Stimulated activated CD4-positive, alpha-beta T cell treated with anti-CD3 and anti-CD28 coated beads, Interleukin-2, amount 100 ng/mL, for 4 hours (primary cell): ENCODE measurements at places on chromosomes 12 and 14.

DNA sequence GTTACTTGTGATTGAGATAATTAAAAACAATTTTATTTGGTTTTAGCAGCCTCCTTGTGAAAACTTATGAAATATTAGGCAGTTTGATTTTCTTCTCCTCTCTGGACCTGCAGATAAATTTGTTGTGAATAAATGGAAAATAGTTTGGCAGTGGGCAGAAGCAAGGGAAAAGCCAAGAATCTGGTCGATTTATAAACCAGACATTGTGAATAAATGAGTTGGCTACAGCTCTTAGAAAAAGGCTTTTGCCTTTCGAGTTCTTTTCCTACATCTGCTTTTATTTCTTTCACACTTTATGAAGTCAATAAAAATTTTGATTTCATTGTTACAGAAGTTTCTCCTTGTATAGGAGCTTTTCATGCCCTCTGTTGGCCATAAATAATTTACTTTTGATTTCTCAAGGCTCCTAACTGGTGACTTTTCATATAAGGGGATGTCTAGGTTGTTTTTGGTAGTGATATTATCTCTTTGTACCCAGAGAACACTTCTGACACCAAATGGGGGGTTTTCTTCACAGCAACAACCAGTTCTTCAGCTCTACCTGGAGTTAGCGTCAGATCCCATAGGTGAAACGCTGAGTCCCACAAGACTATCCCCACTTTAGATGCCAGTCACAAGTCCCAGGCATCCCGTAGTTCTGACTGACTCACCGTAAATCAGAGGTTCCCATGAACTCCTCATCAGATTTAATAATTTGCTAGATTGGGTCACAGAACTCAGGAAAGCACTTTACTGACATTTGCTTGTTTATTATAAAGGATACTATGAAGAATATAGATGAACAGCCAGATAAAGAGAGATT, 136.5 kb upstream of the DNM1L start:
- no peak for DNase-seq

DNA sequence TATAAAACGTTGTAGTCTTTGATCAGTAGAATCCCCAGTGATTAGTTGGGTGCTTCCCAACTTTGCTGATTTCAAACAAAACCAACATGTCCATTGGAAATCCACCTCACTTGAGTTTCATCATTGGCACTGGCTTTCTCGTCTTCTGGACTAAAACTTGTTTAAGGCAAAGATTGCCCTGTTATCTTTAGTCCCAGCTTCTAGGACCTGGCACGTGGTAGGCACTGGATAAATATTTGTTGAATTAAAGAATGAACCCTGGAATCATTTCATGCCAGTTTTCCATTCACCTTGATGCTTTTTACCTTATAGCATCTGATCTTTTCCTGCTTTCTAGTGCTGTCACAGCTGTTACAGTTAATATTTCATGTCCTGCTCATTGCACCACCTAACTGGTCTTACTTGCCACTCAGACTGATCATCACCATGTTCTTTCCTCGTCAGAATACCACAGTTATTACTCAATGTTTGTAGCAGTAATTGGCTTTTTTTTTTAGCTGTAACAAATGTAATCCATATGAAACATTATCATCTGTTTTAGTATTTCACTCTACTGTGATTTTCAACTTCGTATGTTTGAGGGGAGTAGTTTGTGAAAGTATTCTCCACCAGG, 7.3 kb upstream of the C12orf50 start:
- DNase-seq: no peak

DNA sequence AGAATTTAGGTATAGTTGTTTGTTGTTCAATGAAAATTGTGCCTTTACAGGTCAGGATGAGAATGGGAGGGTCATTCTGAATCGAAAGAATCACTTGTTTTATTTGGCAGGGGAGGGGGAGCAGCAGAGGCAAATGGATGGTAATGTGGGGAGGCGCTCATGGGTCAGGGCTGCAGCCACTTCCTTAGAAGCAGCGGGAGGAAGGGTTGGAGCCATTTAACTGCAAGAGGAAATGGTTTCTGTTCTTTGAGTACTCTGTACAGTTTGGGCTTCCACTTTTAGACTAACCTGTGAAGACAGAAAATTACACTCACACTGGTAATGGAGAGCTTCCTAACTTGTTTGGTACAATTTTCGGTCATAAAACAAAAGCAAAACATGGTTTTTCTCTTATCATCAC, 57.2 kb downstream of the PIWIL1 start:
- DNase-seq: no peak

- DNase-seq: no peak
These were observed 75.2 kb upstream of the PRKD1 start for GRCh38 chr14:30002859-30003258.

DNA sequence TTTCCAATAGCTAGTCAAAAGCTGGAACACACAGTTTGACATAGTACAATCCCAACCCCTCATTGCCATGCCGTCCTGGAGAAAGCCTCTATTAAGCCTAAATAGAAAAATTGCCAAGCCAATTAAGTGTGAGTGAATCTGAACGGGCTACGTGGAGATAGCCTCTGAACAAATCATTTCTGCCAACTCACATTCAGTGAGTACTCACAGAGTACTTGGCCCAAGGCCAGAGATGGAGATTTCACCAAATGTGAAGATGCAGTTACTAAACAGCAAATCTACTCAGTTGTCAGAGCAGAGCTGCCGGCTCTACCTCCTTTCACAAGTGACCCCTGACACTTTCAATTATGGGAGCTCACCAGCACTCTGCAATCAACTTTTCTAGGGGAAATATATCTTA, 350.0 kb downstream of the GALC start:
- DNase-seq: no peak

- no peak for DNase-seq
These were observed 12.6 kb upstream of the CFAP251 start for GRCh38 chr12:121905746-121906145.

DNA sequence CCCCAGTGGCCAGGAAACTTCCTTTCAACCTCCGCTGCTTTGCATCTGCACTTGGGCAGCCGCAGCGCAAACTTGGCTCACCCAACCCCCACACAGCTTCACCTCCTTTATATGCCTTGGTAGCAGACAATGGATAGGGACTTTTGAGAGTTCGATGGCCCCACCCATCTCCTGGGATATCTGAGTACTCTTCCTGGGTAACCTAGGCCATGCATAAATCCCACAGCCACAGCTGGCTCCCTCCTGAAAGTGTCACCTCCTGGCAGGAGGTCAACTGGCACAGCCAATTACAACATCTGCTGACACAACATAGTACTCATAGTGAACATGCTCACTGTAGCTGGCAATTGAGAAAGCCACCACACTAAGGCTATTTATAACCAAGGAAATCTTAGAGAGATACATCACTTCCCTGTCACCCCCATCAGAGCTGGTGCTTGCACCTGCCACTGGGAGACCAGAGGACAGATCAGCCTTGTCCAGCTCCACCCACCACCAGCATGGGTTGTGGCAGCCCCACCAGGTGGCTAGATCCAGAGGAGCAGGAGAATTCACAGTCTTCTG, 410.0 kb downstream of the SYT1 start:
- DNase-seq: no peak

DNA sequence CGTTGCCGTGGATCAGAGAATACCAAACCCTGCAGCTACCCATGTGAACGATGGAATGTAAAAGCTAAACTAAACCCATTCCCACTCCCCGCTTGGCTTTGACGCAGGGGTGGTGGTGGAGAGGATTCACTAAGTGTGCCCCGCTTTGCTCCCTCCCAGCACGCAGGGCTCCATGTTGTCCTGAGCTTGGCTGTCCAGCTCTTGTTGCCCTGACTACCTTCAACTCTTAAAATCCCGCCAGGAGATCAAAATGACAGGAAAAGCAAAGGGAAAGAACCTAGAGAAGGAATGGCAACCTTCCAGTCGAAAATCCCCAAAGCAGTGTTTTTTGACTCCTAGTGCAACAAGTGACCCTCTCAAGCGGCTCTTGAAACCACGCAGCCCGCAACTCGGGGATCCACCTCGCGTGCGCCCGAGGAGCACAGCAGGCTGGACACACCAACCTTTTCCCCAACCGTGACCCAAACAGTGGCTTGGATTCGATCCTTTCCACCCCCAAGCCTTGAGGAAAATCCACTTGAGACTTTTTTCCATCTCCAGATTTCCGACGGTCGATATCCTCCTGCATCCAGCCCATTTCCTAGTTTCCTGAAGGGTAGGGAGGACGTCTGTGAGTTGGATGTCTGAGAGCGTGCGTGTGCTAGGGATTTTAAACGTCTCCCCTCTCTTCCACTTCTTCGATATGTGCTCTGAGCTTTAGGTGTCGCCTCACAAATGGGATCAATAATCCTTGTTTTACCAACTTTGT, 1.4 kb downstream of the SYT10 start:
- DNase-seq: no peak

GRCh38 chr12:44771485-44772021, 104.6 kb downstream of the NELL2 start:
- no peak for DNase-seq

DNA sequence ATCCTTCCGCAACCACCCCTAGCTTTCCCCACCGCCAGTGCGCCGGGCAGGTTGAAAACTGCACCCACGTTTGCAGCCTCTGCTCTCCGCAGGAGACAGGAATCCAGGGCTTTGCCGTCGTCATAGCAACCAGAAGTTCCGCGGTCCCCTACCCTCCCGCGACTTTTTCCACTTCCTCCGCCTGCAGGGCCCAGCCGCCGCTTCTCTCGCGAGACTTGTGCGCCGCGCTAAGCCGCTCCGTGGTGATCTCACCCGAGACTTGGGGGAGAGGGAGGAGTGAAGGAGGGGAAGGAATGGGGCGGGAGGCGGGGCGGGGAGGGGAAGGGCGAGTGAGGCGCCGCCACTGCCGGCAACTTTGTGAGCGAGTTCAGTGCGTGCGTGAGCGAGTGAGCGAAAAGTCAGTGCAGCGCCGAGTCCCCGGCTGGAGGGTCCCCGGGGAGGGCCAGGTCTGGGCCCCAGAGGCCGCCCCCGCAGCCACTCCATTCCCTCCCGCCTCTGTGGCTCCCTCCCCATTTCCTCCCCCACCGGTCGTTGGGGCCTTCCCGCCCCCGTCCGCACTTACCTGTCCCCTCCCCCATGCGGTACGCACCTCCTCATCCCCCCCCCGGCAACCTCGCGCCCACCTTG, 413.0 kb downstream of the PCNX1 start:
- peak; percentile 99 for DNase-seq

DNA sequence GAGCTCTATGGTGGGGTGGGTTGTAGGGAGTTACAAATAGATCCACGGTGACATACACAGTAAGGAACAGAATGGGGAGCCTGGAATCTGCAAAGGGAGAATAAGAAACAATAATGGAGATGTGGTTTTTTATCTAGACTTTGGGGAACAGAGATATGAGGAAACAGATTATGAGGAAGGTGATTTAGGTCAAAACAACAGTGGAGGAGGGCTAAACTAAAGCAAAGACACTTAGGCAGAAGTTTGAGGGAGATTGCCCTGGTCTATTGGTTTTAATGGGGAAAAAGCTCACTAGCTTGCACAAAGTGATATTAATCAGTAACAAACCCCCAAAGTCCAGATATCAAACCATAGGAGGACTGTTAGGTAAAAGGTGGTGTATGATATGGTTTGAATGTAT, 144.5 kb upstream of the DYRK2 start:
- DNase-seq: no peak

DNA sequence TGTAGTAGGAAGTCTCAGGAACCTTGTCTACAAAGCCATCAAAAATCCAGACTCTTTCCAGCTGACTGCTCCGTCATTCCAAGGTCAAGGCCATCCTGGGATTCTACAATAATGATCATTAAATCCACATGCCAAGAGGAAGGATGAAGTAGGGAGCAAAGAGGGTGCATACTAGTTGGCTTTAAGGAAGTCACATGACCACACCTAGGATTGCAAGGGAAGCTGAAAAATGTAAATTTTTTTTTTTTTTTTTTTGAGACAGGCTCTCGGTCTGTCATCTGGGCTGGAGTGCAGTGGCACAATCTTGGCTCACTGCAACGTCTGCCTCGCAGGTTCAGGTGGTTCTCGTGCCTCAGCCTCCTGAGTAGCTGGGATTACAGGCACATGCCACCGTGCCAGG, 7.3 kb upstream of the MRPL42 start:
- DNase-seq: no peak

- DNase-seq: no peak
These were observed 262.4 kb upstream of the HMGA2 start for GRCh38 chr12:65561798-65562382.

- no peak for DNase-seq
These were observed 91.7 kb downstream of the SINHCAF start for GRCh38 chr12:31234053-31234840.

DNA sequence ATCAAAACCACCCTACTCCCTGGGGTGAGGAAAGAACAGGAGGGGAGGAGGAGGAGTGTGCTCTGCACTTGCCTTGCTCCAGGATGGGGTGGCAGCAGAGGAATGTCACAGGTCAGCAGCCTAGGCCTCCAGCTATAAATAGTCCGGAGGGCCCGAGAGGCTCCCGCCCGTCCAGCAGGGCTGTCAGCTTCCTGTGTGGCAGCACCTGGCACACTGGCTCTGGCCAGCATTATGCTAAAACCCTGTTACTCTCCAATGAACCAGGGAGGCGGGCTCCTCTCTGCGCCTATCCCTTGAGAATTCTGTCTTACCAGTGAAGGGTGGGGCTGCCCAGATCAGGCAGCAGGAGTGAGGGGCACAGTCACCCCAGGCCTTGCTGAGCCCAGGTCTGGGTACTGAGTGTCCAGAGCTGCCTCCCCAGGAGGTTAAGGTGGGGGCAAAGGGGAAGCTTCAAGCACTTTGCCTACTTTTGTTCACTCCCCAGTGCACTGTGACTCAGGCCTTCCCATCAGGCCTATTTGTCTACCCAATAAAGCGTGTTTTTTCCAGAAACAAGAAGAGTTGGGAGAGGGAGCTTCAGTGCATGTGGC, 1.2 kb upstream of the COX14 start:
- no peak for DNase-seq

- no peak for DNase-seq
These were observed 1.2 kb downstream of the WNT5B start for GRCh38 chr12:1630133-1630826.

GRCh38 chr14:35380794-35381193, 23.8 kb downstream of the NFKBIA start:
- DNase-seq: no peak

- no peak for DNase-seq
These were observed 13.4 kb downstream of the LRIG3 start for GRCh38 chr12:58906917-58907316.

DNA sequence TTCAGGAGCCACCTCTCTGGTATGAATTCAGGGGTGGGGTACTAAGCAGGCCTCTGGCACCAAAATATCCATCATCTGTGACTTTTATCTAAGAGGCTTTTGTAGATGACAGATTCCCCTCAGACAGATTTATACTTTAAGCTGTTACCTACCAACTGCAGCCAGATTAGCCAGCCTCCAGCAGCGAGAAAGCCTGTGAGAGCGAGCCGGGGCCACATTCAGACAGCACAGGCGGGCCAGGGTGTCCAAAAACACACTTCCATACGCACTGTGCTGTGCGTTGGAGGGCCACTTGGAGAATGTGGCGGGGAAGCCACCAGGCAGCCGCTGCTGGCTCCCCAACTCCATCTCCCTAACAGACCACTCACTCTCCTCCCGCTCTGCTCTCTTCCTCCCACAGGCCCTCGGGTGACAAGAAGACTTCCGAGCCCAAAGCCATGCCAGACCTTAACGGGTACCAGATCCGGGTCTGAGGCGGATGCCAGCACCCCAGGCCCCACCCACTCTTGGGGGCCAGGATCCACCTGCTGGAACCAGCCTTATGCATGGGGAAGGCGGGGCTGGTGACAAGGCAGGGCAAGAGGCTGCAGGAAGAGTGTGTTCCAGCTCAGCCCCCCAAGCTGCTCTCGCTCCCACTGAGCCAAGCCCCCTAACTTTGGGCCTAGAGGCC, 17.4 kb downstream of the VASH1 start:
- DNase-seq: no peak

- peak; percentile 35 for DNase-seq
These were observed 61.7 kb upstream of the BCL2L14 start for GRCh38 chr12:12008931-12009611.

- no peak for DNase-seq
These were observed 18.5 kb upstream of the DUSP6 start for GRCh38 chr12:89370850-89371249.
